ENCODE measurements at places on chromosomes 7 and 10. TPM values are rescaled to one million over a fixed set of nuclear protein-coding genes. Genes with fewer than 3 reads are reported as not detected.

Gene ADRA2A
- total RNA-seq, result 18.4 TPM

- no peak for DNase-seq
- H3K36me3 ChIP-seq, result no peaks in the 10 kb centered on the region
- no peak overlapping the region for H3K27ac ChIP-seq
- no peaks in the 10 kb centered on the region for H3K4me1 ChIP-seq
- no peak overlapping the region for H3K4me3 ChIP-seq
These were observed 261.8 kb upstream of the KLF6 start for GRCh38 chr10:4046712-4047354.

- H3K36me3 ChIP-seq, result no peaks in the 10 kb centered on the region
- H3K4me3 ChIP-seq, result no peak overlapping the region
- no peaks in the 10 kb centered on the region for H3K27me3 ChIP-seq
- no peak for DNase-seq
- no peak overlapping the region for H3K27ac ChIP-seq
- H3K4me1 ChIP-seq, result no peaks in the 10 kb centered on the region
These were observed 13.4 kb upstream of the DENND2A start for GRCh38 chr7:140654109-140654387.

Gene OR13A1
- not detected for total RNA-seq

DNA sequence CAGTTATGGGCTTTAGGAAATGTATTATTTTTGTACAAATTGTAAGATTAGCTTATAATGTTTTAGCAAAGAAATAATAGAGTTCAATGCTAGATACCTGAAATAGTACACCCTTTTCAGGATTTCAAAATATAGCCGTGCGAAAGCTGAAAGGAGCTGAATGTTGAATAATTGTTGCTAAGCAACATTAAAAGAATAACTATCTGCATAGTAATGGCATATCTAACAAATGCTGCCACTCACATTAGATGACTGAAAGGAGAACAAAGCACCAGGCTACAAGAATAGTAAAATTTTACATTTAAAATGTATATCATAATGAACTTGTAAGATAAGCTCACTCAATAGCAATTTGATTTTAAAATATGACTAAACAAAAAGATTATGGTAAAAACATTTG is 82.5 kb downstream of the SDHAF3 start:
- no peak overlapping the region for H3K4me3 ChIP-seq
- H3K36me3 ChIP-seq, result no peaks in the 10 kb centered on the region
- no peaks in the 10 kb centered on the region for H3K4me1 ChIP-seq
- no peak overlapping the region for H3K27ac ChIP-seq
- no peak for DNase-seq

Measured in breast epithelium (tissue), 4 donors.